Cortex of kidney (tissue), 1 donor: ENCODE measurements at places on chromosomes 11 and 22.

GRCh38 chr11:8671193-8671612 lies 11.3 kb downstream of the TRIM66 start:
- DNase-seq, result no peak

- DNase-seq, result no peak
Measured at GRCh38 chr11:8205566-8205965, 36.7 kb upstream of the RIC3 start.

DNA sequence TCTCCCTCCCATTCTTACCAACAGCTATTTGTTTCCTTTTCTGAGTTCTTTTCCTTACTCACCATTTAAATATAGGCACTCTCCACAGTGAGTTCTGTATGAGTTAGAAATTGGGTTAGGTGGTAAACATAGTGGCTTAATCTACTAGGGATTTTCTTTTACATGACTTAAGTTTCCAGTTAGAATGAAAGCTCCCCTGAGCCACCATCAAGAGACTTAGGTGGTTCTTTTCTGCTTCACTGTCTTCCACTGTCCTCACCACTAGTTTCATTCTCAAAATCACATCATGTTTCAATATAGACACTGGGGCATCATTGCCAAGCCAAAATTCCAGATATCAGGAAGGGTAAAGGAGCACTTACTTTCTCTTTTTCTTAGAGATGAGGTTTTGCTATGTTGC lies 9.0 kb upstream of the REXO2 start:
- no peak for DNase-seq

GRCh38 chr11:17026487-17027082 lies 12.4 kb upstream of the PLEKHA7 start:
- DNase-seq, result no peak

DNA sequence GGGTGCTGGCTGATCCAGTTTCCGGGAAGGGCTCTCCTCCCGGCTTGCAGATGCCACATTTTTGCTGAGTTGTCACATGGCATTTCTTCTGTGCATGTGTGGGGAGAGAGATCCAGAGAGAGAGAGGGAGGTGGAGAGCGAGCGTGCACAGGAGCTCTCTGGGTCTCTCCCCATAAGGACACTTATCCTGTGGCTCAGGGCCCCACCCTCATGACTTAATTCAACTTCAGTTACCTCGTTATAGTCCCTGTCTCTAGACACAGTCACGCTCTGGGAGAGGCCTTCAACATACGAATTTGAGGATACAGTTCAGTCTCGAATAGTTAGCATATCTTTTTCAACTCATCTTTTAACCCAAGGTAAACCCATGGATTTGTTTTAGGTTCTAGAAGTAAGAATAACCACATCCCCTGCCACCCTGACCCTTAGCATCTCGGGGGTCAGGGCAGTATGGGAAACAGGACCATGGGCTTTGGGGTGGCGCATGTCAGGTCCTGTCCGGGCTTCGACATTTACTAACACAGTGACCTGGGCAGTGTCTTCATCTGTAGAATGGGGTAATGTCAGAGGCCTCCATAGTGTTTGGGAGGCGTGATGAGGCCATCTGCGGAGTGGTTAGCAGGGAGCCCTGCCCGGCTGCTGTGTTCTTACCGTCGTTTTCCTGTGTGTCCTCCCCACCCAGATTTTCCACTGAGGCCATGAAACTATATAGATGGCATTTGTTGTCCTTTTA lies 46.9 kb downstream of the TBC1D22A start:
- no peak for DNase-seq

GRCh38 chr11:92941676-92942571 lies 27.5 kb upstream of the MTNR1B start:
- DNase-seq, result no peak

GRCh38 chr22:42171946-42172719 lies 41.5 kb upstream of the CYP2D6 start:
- no peak for DNase-seq

- DNase-seq, result no peak
Measured at GRCh38 chr22:28582806-28583205, 96.8 kb downstream of the TTC28 start.

DNA sequence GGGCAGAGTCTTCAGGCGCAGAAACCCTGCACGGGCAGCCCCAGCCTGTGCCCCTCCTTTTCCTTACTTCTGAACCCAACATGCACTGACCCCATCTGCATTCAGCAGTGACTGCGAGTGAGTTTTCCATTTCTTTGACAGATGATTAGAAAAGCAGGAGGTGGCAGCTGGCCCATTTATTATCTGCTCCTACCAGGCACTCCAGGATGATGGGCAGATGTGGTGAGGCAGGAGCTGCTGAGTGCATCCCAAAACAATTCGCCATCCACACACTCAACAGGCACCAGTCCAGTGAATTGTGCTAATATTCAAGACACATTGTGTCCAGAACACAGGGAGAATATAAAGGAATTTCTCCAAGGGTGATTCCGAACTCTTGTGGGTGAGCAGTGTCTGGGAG lies 208.5 kb downstream of the TENM4 start:
- no peak for DNase-seq

- no peak for DNase-seq
Measured at GRCh38 chr11:121323046-121323607, 30.6 kb downstream of the SC5D start.

DNA sequence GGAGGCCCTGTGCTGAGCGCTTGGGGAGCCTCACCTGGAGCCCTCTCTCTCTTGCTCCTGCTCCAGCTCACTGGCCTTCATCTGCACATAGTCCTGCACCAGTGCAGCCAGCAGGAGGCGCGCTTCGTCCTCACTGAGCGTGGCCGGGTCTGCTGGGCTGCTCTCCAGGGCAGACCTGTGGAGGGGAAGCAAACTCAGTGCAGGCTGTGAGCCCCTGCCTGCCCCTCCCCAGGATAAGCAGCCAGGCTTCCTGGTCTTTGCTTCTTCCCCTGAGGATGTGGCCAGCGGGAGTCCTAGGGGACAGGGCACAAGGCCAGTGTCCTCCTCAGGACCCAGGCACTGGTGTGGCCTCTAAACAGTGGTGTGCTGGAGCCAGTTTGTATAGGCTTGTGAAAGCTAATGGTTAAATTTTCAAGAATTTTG lies 2.2 kb downstream of the CALCA start:
- DNase-seq, result no peak

DNA sequence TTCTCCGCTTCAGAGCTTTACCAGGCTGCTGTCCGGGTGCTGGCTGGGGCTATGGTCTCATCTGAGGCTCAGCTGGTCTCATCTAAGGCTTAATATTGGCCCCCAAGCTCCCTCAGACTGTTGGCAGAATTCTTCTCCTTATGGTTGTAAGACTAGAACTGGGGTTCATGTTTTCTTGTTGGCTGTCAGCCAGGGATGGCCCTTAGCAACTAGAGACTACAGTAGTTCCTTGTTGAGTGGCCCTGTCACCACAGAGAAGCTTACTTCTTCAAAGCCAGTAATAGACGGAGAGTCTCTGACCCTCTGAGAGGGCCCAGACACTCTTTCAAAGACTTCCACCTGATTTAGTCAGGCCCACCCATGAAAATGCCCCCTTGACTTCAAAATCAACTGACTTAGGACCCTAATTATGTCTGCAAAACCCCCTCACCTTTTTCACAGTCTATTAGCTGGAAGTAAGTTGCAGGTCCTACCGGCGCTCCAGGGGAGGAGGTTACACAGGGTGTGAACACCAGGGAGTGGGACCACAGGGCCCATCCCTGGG lies 24.2 kb upstream of the TREH start:
- DNase-seq, result no peak

- no peak for DNase-seq
Measured at GRCh38 chr11:123195188-123196059, at the start of gene CLMP. TSS of gene CLMP (minus strand) at chr11:123195248. CDS start at chr11:123194940, 308 bp downstream.

DNA sequence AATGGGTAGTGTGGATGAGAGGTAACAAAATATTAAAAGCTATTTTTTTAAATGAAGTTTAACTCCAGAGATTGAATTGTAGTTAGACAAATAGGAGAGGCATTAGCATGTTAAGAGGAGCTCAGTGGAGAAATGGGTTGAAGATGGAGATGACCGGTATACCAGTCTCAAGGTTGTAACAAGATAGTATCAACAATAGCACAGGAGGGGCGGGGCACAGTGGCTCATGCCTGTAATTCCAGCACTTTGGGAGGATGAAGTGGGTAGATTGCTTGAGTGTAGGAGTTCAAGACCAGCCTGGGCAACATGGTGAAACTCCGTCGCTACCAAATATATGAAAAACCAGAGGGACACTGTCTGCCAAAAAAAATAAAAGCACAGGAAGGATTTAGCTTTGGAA lies 6.0 kb upstream of the ANKRD42 start:
- DNase-seq, result no peak

DNA sequence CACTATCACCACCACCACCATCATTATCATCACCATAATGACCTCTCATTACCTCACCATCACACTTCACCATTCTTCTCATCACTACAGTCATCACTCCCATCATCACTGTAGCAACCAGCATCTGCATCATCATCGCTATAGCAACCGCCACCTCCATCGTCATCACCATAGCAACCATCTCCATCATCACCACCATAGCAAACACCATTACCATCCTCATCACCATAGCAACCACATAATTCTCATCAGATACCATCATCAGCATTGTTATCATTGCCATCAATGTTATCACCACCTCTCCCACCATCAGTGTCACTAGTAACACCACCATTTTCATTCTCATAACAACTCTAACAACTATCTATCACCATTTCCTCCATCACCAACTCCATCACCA lies 23.1 kb upstream of the CD82 start:
- DNase-seq, result no peak

GRCh38 chr22:31935961-31936635 lies 8.2 kb upstream of the YWHAH start:
- no peak for DNase-seq

GRCh38 chr11:36311926-36312595 lies 16.0 kb downstream of the PRR5L start:
- no peak for DNase-seq

- no peak for DNase-seq
Measured at GRCh38 chr22:40176921-40177737, 596 bp upstream of the TNRC6B start.

DNA sequence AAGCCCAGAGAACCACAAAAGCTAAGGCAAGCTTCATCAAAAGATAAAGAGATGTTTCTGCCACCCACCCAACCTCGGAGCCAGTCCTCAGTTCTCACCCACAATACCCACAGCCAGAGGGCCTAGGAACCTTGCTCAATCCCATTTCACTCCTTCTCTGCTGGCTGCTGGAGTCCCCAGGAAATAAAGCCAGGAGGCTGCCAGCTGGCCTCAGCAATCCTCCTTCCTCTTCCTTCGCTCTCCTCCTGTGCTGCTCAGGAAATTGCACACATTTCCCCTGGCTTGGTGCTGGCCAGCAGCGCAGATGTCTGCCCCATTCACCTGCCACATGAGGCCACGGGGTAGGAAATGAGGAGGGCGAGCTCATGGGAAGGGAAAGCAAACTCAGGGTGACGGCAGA lies 91.8 kb upstream of the LDLRAD3 start:
- no peak for DNase-seq

DNA sequence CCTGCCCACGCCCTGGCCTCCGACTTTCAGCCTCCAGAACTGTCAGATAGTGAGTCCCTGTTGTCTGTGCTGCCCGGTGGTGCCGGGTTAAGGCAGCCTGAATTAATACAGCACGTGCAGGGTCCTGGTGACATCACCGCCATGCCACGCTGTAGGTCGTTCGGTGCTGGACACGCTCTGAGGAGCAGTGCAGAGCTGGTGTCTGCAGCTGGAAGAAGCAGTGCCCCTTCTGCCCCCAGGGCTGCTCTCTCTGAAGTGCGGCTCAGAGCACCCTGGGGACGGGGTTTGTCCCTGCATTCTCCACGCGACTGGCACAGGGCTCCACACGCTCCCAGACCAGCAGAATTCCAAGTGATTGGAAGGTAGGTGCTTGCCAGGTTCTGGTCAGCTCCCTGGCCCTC lies 831.5 kb downstream of the TBC1D22A start:
- DNase-seq, result no peak

DNA sequence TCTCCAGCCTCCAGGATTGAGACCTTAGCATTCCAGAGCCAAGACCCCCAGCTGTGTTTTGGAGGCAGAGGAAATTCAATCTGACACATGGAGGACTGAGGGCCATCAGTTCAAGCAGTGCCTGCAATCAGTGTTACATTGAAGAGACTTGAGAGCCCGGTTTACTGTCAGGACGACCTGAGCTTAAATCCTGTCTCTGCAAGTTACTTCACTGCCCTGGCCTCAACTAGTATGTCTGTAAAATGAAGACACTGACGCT lies 35.1 kb downstream of the TRIM29 start:
- DNase-seq, result no peak

DNA sequence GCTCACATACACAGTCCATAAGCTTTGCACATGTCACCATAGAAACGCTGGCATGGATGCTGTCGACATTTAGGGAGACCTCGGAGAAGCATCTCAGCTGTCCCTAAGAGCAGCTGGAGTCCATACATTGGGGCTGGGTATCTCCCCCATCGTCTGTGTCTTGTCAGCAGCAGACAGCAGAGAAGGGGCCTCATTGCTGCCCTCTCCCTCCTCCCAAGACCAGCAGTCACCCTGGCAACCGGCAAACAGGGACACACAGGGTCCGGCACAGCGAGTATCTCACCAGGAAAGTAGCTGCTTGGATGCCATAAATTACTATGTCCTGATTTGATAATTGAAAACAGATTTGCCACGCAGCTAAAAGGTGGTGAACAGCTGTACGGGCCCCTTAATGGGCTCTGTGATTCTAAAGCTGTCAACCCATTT lies 84.4 kb downstream of the CD44 start:
- no peak for DNase-seq

- DNase-seq, result no peak
Measured at GRCh38 chr11:18027475-18027874, 14.6 kb upstream of the SERGEF start.

DNA sequence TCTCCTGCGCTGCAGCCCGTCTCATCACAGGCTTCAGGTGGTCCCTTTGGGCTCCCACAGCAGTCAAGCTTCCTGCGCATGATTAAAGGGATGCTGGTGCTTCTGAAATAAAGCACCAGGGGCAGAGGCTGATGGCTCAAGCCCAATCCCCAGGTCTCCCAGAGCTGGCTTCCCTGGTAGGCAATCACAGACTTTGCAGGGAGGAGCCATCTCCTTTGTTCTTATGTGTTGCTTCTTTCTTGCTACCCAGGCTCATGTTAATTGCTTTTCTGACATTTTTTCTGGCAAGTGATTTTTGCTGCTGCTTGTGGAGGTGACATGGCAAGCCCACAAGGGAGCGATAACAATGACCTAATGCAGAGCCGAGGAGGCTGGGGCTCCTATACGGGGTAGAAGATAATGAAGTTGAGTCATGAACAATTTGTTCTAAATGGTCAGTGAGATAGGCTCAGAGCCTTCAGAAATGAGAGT lies 25.2 kb upstream of the PLET1 start:
- DNase-seq, result no peak

DNA sequence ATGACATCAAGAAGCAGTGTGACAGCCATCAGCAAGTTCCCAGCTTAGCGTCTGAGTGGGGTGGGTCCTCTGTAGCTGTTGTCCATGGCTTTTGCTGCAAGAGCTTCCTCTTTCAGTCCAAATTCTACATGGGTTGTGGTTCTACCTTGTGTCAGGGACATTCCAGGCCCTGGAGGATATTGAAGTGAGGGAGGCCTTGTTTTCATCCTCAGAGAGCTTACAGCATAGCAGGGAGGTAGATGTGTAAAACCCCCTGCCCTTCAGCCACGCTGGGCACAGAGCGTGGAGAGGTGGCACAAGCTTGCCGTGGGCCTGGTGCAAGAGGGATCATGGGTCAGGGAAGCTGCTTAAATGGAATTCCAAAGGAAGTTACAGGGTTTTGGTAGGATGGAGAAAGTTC lies 93.9 kb downstream of the GRIK4 start:
- no peak for DNase-seq
